Activated CD4-positive, alpha-beta T cell treated with anti-CD3 and anti-CD28 coated beads, Interleukin-2, amount 50 U/mL, for 4 hours (primary cell): ENCODE measurements at places on chromosomes 12 and 14.

- DNase-seq = no peak
These were observed 25.3 kb downstream of the TMEM63C start for GRCh38 chr14:77206877-77207389.

- no peak for DNase-seq
These were observed 5.4 kb downstream of the SIX6 start for GRCh38 chr14:60514378-60514740.

- no peak for DNase-seq
These were observed 21.7 kb downstream of the TRAF3 start for GRCh38 chr14:102798926-102799325.

- no peak for DNase-seq
These were observed 79.1 kb upstream of the EEA1 start for GRCh38 chr12:93008044-93008778.
